Left cardiac atrium (tissue), 4 donors: ENCODE measurements at places on chromosomes 11 and 22. TPM values are rescaled to one million over a fixed set of nuclear protein-coding genes. Genes with fewer than 3 reads are reported as not detected.

SPI1 gene
- 19.5 TPM for total RNA-seq

CCDC87 gene
- 0.39 TPM for total RNA-seq

SCGB2A2 gene
- total RNA-seq = not detected

TPBGL gene
- total RNA-seq = 0.42 TPM

PGA5 gene
- total RNA-seq = 0.58 TPM

TMEM191C gene
- 0.82 TPM for total RNA-seq

DNA sequence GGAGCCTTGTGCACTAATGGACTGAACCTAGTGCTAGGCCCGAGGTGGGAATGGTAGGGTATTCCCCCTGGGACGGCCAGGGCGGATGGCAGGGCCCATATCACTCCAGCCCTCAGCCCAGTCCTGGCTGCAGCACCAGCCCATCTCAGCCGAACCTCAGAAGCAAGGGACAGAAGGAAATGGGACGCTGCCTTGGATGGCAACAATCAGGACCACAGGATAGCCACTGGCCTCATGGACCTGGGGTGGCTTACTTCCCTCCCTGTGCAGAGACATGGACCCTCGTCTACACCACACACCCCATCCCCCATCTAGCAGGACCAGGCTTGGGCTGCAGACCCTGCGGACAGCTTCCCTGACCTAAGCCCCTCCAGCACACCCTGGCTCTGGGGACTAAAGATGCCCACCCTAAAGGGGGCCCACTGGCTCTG lies 24.1 kb downstream of the ARVCF start:
- no peak for DNase-seq

DNA sequence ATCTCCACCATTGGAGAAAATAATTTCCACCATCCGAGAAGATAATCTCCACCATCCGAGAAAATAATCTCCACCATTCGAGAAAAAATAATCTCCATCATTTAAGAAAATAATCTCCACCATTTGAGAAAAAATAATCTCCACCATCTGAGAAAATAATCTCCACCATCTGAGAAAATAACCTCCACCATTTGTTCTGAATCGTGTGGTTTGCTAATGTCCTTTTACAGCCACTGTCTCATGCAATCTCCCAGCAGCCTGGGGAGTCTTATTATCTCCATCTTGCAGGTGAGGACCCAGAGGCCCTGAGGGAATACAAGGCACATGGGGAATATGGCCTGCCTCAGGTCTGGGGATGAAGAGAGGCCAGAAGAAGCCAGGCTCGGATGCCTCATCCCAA lies 54.1 kb upstream of the TCF20 start:
- no peak for DNase-seq

GRCh38 chr11:1624621-1625020 lies 2.7 kb upstream of the KRTAP5-4 start:
- no peak for DNase-seq

GRCh38 chr11:102318469-102318868 lies 1.2 kb downstream of the BIRC3 start:
- DNase-seq = no peak

DNA sequence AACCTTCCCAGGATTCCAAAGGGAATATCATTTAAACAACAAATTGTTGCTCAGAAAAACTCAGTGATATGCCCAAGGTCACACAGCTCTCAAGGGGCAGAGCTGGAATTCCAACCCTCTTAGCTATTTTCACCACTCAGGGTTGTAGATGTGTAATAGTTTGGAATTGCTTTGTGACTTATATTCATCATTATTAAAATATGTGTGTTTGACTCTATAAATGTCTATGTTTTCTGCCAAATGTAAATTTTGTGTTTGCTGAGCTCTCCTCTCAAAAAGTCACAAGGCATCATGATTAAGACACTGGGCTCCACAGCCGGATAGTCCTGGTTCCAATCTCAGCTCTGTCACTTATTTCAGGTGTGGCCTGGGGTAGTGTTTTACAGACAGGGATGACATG lies 407.3 kb downstream of the TMEM135 start:
- no peak for DNase-seq

DNA sequence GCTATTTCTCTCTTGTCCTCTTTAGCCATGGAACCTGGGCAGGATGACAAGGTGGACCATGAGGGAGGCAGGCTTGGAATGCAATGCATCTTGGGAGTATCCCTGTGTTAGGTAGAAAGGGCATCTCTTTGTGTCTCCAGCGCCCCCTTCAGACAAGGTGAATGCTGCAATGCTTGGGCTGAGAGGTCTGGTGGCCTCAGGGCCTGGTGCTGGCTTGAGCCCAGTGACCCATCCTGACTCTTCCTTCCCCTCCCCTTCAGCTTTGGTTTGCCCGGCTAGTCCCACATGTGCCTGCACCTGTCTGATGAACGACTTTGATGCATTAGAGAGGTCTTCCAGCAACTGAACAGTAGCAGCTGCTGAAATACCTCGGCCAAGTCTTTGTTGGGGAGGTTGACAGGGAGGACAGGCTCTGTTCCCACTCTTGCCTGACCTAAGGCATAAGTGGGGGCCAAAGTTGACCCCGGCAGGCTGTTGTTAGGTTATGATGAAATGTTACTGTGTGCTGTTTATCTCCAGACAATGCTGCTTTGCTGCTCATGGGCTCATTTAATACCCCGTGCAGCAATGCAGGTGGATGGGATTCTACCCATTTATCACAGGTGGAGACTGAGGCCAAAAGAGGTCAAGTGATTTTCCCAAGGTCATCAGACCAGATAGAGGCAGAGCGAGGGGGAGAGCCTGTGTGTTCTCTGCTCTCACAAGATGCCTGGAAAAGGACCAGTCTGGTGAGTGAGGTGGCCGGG lies 22.5 kb downstream of the MYO18B start:
- no peak for DNase-seq

DNA sequence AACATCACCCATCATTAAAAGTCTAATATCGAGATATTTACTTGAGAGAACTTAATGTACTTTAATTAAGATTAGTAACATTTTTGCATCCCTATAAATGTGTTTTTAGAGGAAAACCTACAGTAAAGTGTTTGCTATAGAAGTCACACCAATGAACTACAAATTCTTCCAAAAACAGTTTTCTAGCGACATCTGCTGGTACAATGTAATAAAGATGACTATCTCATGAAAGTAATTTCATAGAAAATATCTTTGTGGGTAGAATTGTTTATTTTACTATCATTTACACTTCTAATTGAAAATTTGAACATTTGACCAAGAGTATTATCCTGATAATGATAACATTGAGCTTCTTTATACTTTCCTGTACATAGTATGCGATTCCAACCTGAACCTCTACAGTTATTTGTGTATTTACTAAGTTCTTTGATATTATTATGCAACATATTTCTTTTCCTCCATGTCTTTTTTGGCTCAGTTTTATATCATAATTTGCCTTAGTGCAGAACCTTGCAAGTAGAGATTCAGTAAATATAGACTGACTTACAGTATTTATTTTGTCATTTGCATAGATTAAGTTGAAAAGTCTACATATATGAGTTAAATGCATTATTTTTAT lies 252.7 kb downstream of the TMEM135 start:
- DNase-seq = no peak

- DNase-seq = no peak
These were observed 6.6 kb downstream of the OR51F1 start for GRCh38 chr11:4763096-4763495.

- DNase-seq = no peak
These were observed 48.8 kb downstream of the CWF19L2 start for GRCh38 chr11:107408762-107409211.
